ENCODE measurements at places on chromosomes 5 and 9. TPM values are rescaled to one million over a fixed set of nuclear protein-coding genes. Genes with fewer than 3 reads are reported as not detected.

DNA sequence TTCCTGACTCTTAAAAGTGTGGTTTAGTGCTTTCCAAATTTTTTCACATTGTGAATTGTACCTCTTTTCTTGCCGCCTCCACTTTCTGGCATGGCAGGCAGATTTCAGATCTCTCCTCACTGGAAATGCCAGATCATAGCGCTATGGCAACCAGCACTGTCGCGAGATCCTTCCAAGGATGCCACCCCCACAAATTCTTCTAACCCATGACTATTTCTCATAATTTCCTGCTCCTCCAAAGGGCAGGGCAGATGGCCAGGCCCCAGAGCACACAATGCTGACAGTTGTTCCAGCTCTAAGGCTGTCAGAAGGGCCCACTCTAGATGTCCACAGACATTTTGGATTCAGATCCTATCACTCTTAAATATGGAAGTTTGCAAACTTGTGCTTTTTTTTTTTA, 446.2 kb upstream of the RIOK2 start:
- no peak for DNase-seq

DNA sequence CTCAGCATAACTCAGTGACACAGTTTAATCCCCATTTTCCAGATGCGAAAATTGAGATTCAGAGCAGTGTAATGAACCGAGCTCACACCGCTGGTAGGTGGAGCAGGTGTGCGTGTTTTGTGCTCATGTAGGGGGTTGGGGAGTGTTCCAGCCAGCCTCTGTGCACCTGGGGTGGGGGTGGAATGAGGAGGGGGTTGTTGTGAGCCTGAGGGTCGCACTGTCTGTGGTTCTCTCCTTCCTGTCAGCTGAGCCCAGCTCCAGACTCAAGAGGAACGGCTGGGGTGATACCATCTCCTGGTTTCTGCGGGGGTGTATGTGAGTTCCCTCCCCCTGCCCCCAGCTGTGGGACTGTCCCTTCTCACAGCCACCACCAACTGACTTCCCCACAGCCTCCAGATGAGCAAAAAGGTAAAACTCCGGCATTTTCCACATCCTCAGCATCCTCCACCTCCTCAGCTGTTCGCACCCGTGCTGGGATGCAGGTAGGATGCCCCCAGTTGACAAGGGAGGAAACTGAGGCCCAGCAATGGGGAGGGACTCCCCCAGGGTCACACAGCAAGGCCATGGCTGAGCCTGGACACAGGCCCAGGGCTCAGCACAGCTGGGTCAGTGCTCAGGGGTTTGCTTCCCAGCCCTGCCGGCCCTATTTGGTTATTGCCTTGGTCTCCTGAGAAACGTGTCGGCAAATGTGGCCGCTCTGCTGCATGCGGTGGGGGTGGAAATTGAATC, 2.1 kb downstream of the SH2D3C start:
- DNase-seq, result peak; percentile 88

- no peak for DNase-seq
Measured at GRCh38 chr9:129423216-129423615, 197.7 kb downstream of the C9orf50 start.

- DNase-seq, result no peak
Measured at GRCh38 chr9:104025104-104025503, 69.0 kb upstream of the SMC2 start.

DNA sequence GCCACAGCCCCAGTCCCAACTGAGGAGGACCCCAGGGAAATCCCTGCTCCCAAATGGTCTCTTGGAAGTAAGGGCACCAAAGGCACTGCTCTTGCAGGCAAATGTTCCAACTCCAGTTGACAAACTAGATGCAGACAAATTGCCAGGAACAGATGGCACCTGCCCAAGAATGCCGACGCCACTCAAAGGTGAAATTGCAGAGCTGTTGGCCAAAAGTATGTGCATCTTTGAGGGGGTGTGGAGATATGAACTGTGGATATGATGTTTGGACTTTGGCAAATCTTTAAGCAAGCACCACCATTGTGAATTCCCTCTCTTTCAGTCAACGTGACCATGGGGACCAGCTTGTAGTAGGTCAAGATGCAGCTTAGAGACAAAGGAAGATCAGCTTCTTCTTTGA, 12.0 kb upstream of the CPLX2 start:
- DNase-seq, result no peak

GRCh38 chr5:181211208-181211607, 6.2 kb upstream of the TRIM7 start:
- DNase-seq, result no peak

GRCh38 chr5:151680944-151681427, 5.7 kb downstream of the SPARC start:
- no peak for DNase-seq

DNA sequence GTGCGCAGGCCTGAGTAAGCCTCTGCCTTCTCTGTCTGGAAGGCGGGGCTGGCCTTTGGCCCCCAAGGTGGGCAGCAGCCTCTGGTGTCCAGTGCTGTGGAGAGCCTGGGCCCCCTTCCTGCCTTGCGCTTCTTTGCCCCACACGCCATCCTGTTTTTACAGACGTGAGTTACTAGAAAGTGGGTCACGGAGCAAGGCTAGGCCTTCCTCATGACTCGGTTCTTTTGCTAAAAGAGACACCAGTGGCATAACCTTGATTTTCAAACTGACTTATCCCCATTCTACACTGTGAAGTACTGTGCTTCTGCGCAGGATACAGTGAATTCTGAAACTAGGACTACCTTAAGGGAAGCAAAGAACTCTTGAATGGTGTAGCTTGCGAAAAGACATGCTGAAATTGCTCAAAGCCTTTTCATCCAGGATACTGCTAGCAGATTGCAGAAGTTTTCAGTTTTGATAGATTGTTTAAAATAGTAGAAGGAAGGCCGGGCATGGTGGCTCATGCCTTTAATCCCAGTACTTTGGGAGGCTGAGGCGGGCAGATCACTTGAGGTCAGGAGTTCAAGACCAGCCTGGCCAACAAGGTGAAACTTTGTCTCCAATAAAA, 7.2 kb downstream of the ROPN1L start:
- DNase-seq, result no peak

GRCh38 chr5:107832746-107833145, 162.0 kb upstream of the EFNA5 start:
- DNase-seq, result no peak

DNA sequence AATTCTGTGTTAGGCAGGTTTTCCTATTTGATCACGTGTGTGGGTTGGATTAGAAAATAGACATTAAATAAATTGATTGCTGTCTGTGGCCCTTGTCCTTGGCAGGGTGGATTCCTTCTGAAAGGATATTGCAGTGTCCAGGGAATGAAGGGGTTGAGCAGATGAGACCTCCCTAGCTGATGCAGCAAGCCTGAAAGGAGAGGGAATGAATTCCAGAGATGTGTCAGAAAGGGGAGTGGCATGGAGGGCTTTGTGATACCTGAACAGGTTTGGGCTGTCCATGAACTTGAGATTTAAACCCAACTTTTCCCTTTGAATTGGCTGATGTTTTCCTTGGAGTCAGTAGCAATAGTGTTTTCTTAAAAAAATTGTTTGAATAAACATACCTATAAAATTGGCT, 66.8 kb downstream of the ADCY2 start:
- no peak for DNase-seq

DNA sequence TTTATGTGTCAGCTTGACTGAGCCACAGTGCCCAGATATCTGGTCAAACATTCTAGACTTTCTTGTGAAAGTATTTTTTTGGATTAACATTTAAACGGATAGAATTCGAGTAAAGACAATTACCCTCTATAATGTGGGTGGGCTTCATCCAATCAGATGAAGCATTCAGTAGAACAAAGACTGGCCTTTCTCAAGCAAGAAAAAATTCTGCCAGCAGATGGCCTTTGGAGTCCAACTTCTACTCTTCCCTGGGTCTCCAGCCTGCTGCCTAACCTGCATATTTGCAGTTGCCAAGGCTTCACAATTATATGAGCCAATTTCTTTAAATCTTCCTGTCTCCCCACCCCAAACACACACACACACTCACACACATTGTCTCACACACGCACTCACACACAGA, 86.4 kb downstream of the MED10 start:
- DNase-seq, result peak; percentile 31

DNA sequence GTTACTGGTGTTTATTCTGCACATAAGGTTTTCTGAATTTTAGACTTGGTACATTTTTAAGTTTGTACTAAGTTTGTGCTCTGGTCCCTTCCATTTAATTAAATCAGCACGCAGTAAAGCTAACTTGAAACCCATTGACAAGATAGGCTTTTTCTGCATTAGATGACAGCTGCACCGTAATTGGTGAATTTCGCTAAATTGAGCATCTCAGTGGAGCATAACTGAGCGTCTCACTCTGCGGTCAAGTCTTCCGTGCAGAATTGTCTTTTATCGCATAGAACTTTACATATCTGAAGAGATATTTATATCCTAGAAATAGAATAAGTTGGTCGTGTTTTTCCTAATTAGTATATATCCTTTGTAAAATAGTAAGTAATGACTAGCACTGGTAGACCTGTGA, 4.1 kb downstream of the SUB1 start:
- no peak for DNase-seq

DNA sequence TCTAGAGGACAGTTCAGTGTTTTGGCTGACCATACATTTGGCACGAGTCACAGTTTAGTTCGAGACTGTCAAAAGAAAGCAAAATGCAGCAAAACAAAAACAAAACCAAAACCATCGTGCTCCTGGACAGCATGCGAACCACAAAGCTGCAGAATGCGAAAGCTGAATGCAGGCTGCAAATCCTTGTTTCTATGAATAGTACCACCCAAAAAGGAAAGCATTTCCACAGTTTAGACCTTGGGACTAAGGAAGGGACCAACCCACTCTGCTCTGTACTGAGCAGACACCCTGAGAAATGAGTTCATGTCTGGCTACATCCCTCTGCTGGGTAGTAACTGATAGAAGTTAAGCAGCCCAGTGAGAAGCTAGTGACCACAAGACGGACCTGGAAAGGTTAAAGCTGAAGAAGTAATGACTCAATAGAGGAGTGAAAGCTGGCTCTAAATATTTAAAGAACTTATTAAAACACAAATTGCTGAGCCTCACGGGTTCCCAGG, 3.9 kb downstream of the GCNT4 start:
- DNase-seq, result no peak

DNA sequence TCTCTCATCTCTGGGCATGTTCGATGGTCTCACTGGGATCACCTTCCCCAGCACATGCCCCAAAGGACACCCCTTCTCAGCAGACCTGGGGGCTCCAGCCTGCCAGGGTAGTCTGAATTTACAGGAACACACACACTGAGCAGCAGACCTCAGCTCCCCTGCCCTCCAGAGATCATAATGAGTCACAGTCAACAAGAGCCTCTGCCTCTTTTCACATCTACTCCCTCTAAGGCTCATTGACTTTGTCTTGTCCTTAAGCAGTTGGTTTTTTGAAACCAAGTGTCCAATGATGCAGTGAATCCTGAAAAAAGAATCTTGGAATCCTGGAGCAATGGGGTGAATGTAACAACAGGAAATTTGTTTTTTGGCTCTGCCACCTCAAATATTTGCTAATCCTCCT, 20.8 kb downstream of the GABBR2 start:
- no peak for DNase-seq

The QRFP gene
- not detected for total RNA-seq

The HCN1 gene
- not detected for total RNA-seq

The CDX1 gene
- not detected for total RNA-seq

The GPX3 gene
- total RNA-seq, result not detected

The PRUNE2 gene
- 0.16 TPM for total RNA-seq

The FOXD4L3 gene
- 0.13 TPM for total RNA-seq
